ENCODE measurements at places on chromosomes 7 and 10.

DNA sequence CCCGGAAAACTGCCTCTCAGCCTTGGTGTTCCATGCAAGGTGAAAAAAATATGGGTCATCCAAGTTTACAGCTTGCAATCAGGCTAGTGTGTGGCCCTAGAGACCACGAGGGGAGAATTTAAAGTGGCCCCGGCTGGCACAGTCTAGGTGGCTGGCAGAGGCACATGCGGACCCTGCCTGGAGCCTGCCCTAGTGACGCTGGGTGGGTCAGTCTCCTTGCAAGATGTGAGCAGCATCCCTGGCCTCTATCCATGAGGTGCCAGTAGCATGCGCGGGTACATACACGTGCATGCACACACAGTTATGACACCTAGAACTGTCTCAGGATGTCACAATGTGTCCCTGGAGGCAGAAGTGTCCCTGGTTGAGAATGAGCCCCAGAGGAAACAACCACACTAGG is 22.4 kb upstream of the ZNF716 start:
- DNase-seq, result no peak

DNA sequence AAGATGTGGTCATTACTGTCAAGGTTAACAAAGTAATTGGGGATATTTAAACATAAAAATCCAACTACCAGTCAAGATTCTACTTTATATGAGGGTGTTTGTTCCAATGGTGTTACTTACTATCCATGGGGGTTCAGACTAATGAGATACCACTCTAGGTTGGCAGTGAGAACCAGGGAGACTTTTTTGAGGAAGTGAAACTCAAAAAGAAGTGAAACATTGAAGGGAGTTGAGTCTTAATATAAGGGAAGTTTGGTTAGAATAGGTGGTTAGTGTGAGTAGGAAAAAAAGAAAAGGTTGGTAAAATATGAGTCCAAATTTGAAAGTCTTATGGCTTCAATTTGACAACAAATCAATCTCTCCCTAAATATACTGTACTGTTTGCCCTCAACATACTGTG is 123.6 kb upstream of the ANK3 start:
- no peak for DNase-seq

DNA sequence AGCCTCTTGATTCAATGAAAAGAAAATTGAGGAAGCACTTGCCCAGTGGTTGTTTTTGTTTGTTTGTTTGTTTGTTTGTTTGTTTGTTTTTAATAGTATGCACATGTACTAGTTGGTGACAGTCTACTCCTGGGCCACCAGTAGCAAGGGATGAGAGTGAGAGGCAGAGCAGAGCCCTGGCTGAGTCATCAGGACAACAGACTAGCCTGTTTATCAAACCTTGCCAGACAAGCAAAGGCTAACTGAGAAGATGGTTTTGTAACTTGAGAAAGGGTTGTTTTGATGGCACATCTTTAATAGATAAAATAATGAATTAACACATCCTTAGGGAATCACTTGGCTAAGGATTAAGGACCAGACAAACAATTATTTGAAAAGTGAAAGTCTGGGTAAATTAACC is 78.1 kb downstream of the INHBA start:
- no peak for DNase-seq

DNA sequence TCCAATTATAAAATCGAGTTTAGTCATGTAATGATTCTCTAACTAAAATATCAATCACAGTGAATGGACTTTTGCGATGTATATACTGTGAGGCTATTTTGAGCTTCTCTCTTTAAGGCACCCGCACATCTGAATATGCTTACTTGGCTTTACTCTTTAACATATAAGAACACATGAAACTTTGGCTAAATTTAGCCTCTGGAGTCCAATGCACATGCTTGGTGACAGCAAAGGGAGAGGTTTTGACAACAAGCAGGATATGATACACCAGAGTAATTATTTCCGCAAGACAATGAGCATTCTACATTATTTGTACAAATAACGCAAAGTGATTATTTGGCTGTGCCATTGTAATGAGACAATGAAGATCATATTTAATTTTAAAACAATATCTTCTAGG is 72.4 kb downstream of the ARID5B start:
- DNase-seq, result no peak

DNA sequence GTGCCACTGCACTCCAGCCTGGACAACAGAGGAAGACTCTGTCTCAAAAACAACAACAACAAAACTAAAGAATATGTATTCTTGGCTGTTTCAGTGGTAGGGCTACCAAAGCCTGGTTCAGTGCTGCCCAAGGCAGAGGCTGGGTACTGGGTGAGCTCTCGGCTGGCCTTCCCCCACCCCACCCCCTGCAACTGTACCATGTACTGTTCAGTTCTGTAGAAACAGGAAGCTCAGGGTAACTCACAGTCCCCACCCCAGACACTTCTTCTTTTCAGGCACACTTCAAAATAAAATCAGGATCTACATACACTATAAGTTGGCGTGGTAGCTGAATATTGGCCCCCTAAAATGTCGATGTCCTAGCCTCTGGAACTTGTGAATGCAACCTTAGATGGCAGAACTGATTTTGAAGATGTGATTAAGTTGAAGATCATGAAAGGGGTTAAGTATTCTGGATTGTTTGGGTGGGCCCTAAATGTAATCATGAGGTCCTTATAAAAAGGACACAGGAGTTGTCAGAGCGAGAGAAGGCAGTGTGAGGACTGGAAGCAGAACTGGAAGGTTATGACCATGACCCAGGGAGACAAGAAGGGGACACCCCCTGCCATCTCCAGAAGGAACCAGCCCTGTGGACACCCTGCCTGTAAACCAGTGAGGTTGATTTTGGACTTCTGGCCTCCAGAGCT is 31.2 kb downstream of the TBXAS1 start:
- no peak for DNase-seq

GRCh38 chr7:97639036-97639435 is 92.8 kb upstream of the TAC1 start:
- no peak for DNase-seq

DNA sequence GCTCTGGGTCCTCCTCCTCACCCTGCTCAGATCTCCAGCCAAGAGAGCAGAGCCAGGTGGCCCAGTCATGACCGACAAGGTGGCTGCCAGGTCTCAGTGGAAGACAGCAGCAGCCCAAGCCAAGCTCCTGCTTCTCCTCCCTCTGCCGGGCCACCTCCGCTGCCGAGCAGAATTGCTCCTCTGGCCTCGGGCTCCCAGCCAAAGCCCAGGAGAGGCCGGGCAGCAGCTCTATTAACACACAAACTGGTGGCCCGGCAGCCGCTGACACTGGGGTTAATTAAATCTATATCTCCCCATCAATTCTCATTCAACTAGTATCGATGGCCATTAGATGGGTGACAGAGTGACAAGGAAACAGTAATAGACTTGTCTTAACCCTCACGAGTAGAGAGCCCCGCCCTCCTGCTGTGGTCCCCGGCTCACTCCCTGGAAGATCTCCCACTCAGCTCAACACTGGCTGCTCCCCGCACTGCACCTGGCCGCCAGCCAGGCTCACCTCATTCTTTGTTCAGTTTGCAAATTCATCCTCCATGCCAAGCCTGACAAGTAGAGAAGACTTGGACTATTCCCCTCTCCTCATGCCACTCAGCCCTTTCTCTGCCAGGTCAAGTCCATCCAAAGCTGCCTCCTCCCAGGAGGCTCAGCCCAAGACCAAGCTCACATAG is 74.1 kb upstream of the UNC5B start:
- no peak for DNase-seq

DNA sequence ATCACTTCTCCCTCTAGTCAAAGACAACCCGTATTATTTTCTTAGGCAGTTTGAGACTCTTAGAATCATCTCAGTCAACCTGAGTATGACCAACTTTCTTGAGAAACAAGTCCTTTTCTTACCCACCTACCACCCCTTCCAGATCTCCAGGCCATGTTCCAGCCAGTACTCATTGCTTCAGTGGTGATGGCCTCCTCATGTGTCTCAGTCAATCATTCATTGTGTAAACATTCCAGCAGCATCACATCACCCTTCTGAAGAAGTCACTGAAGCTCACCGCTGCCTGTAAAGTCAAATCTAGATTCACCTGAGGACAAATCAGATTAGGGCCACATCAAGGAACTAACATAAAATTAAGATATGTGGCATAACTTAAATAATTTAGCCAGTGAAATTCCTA is 467.2 kb upstream of the NRP1 start:
- DNase-seq, result no peak

DNA sequence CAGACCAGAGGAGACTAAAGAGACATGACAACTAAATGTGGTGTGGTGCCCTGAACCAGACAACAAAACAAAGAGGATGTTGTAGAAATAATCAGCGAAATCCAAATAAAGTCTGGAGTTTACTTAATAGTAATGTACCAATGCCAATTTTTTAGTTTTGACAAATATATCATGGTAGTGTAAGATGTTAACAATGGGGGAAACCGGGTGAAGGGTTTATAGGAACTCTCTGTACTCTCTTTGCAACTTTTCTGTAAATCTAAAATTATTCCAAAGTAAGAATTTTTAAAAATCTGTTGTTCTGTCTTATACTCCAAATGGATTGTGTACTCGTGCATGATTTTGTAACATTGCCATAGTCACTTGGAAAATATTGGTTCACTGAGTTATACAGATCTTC is 129.3 kb downstream of the CNNM2 start:
- no peak for DNase-seq

All from NCI-H1417 (cell line).